Stimulated activated CD8-positive, alpha-beta memory T cell treated with anti-CD3 and anti-CD28 coated beads, Interleukin-4, amount 100 ng/mL, for 1 hour (primary cell): ENCODE measurements at places on chromosomes 4 and X.

- no peak for DNase-seq
Measured at GRCh38 chr4:153154007-153154975, 50.0 kb upstream of the TRIM2 start.

GRCh38 chr4:25786497-25787065 lies 76.2 kb downstream of the SEL1L3 start:
- DNase-seq: no peak

- DNase-seq: no peak
Measured at GRCh38 chr4:10504570-10505179, 47.4 kb upstream of the ZNF518B start.

DNA sequence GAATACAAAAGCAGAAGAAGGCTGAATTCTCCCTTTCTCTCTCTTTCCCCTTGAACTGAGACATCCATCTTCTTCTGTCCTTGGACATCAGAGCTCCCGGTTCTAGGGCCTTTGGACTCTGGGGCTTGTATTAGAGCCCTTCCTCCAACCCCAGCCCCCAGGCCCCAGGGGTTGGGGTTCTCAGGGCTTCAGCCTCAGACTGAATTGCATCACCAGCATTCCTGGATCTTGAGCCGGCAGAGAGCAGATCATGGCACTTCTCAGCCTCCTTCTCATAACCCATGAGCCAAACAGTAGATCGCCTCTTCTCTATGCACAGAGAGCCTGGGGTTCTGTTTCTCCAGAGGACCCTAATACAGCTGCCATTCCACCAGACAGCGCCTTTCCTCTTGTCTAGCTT lies 25.3 kb upstream of the CLDN24 start:
- DNase-seq: no peak

- no peak for DNase-seq
Measured at GRCh38 chr4:139315221-139315675, 13.0 kb upstream of the NDUFC1 start.

GRCh38 chr4:24722026-24722568 lies 73.3 kb upstream of the SOD3 start:
- DNase-seq: no peak

DNA sequence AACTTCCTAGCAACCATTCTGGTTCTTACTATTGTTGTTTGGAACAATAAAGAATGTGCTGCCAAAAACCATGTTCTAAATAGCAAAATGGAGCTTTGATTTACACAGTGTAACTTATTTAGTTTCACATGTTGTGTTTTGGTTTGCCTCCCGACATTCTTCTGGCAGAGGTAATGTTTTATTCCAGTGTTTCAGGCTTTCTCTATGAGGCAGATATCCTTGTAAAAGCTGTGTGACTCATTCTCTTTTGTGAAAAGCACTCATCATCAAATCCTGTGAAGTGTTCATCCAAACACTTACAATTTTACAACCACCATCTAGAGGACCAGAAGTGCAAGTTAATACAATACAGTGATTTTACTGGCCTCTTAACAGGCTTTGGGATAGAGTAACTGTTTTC lies 219.0 kb upstream of the GIMD1 start:
- DNase-seq: no peak

DNA sequence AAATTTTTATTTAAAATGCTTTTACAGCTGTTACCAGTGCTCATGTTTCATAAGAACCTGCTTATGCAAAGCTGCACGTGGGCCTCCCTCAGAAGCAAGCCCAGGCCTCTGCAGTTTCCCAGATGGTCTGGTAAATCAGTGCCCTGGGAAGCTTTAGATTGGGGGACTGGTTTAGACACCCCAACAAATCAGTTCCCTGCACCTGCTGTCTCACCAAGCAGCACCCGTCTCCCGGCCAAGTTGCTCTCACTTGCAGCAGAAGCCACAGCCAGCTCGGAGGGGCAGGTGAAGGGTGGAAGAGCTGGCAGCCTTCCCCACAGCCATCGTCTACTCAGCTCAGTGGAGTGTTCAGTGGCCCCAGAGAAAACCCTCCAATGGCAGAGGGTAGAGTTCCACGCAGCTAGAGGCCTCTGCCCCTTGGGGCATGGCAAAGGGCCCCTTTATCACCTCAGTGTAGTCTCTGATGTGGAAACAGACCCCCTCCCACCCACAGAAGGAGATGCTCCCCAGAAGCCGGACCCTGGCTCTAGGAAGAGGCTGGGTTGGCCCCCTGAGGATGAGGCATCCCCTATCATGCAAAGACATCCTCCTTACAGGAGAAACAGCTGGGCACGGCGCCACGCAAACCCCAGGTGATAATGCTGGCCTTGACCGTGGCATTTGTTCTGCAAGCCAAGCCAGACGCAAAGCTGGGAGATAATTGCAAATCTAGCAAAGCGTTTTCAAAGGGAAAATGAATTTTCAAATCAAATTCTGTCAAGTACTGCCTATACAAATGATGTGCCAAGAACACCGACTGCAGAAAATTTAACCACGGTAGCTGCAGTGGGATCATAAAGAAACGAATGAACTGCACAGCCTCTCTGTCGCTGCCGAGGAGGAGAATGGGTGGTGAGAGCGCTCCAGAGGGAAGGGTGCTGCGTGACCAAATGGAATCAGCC lies 51.9 kb downstream of the ZFYVE28 start:
- DNase-seq: no peak

DNA sequence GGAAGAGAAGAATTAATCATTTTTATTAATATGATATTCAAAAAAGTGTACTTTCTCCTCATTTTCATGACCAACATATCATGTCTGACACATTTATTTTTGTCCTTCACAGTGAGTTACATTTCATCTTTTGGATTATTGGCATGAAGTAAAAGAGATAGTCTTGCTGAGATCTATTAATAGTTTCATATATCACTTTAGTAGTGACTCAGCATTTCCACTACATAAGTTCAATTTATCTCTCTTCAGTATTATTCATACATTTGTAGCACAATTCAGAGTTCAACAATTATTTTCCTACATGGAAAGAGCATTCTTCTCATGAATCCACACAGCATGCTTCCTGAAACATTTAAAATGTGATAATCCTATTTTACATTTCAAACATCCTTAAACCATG lies 1461.1 kb downstream of the TECRL start:
- DNase-seq: no peak

GRCh38 chr4:187436251-187436650 lies 559.3 kb upstream of the ZFP42 start:
- no peak for DNase-seq

- DNase-seq: no peak
Measured at GRCh38 chrX:65035446-65035770, 59.2 kb upstream of the ZC4H2 start.

DNA sequence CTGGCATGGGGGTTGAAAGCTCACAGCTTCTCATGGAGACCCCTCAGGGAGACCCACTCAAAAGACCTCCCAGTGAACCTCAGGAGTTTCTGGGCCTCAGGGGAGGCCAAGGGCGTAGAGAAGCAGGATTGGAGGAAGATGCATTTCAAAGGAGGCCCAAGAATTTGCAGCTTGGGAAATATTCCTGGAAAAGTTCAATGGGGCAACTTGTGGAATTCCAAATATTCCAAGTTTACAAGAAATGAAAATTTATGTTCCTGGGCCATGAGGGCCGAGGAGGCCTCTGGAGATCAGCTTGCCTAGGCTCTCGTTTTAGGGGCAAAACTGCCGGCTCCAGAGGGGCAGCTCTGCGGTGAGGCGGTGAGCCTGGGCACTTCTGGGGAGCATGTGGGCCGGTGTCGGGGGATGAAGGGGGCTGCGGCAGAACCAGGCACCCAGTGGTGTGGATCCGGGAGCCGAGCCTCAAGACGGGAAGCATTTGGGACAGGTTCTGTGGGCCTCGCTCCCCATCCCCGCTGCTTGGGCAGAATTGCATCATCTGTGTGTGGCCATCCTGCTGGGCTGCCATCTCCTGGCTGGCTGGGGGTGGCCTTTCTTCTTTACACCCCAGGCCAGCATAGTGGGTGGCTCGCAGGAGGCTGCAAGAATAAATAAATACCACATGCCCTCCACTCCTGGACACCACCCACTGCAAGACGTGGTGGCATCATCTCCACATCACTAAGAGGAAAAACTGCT lies 54.6 kb upstream of the GPR78 start:
- no peak for DNase-seq

DNA sequence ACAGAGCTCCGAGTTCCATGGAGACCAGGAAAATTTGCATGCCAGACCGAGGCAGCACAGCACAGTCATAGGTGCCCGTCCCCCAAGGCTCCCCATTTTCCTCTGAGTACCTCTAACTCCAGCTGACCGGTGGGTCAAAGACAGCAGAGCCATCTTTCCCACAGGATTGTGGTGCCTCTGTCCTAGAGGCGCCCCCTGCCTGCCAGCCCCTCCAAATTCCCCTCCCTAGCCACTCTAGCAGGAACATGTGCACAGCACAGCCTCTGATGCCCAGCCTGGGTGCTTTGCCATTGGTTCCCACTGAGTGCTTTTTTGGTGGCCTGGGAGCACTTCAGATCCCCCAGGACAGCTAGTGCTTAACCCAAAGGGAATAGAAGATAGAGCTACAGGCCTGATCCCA lies 368.5 kb upstream of the PABPC5 start:
- DNase-seq: no peak

DNA sequence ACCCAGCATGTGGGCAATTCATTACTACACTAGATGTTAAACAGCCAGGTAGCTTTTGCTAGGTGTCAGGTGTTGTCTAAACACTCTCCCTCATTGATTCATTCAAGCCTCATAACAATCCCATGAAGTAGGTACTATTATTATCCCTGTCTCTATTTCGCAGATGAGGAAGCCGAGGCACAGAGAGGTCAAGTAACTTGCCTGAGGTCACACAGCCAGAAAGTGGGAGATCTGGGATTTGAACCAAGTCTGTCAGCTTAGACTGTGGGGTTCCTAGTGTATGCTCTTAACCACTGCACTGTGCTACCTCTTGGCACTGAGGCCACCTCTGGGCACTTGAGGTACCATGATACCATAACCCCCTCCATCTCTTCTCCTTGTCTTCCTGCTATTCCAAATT lies 17.4 kb upstream of the XPNPEP2 start:
- DNase-seq: no peak

GRCh38 chr4:15352524-15352923 lies 75.3 kb upstream of the C1QTNF7 start:
- no peak for DNase-seq

- DNase-seq: no peak
Measured at GRCh38 chr4:39256436-39256835, 74.1 kb downstream of the WDR19 start.

DNA sequence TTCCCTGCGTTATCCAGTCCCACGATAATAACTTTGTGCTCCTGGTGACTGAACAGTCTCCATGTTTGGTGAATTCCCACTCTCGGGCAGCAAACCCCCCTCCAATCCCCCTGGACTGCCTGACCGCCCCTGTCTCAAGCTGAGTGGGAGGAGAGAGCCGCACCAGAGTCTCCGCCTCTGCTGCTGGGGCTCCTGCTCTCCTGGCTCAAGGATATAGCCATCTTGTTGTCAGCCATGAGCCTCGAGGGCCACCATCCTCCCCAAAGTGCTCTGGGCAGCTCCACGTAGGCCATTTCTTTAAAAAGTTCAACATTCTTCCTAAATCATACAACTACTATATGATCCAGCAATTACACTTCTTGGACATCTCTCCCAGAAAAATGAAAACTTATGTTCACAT lies 49.3 kb upstream of the PGRMC1 start:
- no peak for DNase-seq

DNA sequence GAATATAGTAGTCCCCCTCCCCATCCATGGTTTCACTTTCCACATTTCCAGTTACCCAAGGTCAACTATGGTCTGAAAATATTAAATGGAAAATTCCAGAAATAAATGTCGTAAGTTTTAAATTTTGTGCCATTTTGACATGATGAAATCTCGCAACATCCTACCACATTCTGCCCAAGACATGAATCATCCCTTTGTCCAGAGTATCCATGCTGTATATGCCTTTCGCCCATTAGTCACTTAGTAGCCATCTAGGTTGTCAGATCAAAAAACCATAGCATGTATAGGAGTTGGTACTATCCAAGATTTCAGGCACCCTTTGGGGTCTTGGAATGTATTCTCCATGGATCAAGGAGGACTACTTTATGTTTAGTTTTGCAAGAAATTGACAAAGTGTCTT lies 8.3 kb downstream of the PRRG1 start:
- DNase-seq: no peak

DNA sequence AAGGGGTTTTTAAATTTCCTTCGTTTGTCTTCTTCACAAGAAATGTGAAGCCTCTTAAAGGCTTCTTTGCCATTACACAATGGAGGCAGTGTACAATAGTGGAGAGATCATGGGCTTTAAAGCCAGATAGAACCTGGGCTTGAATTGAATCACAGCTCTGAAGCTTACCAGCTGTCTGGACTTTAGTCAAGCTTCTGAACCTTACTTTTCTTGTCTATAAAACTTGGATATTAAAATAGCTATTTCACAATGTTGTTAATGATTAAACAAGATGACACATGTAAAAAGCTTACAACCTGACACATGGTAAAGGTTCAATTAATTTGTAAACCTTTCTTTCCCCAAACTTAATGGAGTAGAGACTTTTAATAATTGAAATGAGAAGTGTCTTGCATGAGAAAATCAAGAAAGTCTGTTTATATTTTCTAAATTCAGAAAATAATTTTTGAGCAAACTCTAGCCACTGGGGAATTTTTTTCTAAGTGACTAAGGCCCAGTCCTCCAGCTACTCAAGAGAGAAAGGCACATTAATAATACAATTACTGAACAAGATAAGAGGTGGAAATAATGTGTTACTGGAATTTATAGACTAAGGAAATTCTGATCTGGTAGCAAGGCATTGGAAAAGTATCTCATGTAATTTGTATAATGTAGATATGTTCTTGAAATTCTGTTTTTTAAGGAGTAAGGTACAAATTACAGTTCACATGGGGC lies 21.7 kb upstream of the TBC1D8B start:
- no peak for DNase-seq

DNA sequence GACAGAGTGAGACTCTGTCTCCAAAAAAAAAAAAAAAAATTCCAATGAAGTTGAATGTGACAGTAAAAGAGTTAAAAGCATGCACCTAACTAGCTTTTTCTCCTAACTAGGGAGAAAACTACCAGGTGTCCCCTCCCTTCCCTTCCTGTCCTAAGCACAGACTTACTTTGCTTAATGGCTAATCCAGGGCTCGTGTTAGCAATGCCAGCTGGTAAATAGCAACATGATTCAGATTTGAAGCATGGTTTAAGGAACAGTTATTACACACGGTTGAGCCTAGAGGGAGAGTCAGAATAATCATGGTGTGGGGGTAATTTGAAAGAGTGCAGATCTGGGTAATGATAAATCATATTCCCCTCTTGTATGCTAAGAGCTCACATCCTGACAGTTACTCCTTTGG lies 338.3 kb downstream of the STIM2 start:
- DNase-seq: no peak

- DNase-seq: no peak
Measured at GRCh38 chrX:25158635-25159034, 142.9 kb upstream of the ARX start.

DNA sequence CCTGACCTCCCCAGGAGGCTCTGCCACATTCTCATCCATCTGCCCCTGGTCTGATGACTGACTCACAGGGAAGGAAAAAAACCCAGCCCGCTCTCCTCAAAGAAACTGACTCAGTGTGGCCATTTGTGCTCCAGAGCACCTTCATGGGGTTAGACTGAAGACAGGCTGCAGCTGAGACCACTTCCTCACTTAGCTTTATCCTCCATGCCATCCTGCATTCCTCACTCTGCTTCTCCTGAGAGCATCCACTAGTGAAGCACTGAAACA lies 35.9 kb upstream of the HPSE start:
- no peak for DNase-seq

GRCh38 chrX:110671068-110671803 lies 124.4 kb downstream of the CHRDL1 start:
- no peak for DNase-seq

GRCh38 chr4:182812916-182813315 lies 104.3 kb downstream of the DCTD start:
- DNase-seq: no peak

- DNase-seq: no peak
Measured at GRCh38 chr4:151012820-151013219, 2.3 kb downstream of the LRBA start.
